ENCODE measurements at places on chromosomes 16 and 17.

GRCh38 chr16:12097523-12098428 lies 121.2 kb downstream of the SNX29 start:
- DNase-seq, result no peak

DNA sequence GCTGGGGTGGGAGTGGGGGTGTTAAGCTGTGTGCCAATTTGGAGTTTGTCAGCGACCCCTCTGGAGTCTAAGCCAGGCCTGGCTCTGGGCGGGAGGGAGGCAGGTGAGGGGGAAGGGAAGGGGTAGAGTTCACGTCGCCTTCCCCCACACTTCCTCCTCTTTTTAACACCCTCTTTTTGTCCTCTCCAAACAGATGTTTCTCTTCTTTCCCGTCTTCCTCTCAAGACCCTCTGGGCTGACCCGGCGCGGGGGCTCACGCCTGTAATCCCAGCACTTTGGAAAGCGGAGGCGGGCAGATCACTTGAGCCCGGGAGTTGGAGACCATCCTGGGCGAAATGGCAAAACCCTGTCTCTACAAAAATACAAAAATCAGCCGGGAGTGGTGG lies 3.3 kb downstream of the HOXB1 start:
- no peak for DNase-seq

DNA sequence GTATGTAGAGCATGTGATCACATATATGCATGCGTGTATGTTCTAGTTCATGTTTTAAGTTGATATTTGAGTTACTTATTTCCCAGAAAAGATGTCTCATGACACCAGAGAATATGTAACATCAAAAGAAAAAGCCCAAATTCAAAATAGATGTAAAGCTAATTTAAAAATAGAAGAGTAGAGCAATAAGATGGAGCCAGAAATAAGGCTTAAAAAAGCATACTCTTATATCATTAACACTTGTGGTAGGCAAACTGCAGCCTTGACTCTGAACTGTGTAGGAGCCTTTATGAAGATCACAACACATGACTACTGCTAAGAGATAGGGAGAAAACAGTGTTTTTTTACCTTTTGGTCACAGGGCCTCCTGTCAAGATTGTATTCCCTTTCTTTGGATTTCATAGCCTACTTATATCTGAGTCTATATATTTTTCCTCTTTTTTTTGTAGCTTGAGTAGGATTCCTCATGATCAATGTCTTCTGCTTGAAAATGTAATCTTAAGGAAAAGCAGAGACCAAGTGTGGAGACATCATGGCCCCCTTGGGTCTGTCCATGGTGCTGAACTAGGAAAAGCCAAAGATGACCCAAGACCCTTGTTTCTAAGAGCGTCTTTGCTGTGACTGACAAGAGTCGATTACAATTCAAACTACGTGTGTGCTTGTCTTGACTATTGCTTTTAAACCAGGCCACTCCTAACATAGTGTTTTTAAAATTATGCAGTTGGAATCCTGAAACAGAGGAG lies 390.4 kb downstream of the SHISA9 start:
- DNase-seq, result no peak

GRCh38 chr16:15958703-15959348 lies 9.4 kb downstream of the ABCC1 start:
- DNase-seq, result no peak

GRCh38 chr17:16920628-16921020 lies 51.3 kb downstream of the TNFRSF13B start:
- DNase-seq, result no peak

DNA sequence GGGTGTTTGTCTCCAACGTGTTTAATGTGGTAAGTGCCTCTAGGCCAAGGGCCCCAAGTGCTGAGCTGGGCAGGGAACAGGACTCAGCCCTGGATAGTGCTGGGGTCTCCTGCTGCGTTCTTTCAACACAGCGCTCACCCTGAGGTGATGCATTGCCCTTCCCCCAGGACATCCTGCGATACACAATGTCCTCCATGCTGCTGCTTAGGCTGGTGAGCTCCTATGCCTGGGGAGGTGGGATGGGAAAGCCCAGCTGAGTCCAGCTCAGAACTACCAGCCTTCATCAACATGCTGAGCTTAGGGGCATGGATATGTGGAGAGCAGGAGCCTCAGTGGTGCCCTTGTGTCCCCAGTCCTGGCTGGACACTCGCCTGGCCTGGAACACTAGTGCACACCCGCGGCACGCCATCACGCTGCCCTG lies 563 bp downstream of the ZACN start:
- DNase-seq, result no peak

GRCh38 chr17:44071198-44071520 lies 624 bp downstream of the G6PC3 start:
- DNase-seq, result no peak

GRCh38 chr16:2708955-2709587 lies 11.0 kb downstream of the PRSS27 start:
- no peak for DNase-seq

GRCh38 chr17:43006639-43007551 lies at the start of gene IFI35:
Gene IFI35, plus strand, starts transcription at chr17:43006784. Its CDS starts 164 bp downstream, at chr17:43006948.
- DNase-seq, result peak; percentile 52

GRCh38 chr16:11319529-11320146 lies 25.6 kb upstream of the RMI2 start:
- no peak for DNase-seq

- DNase-seq, result no peak
These were observed 28.7 kb downstream of the SLC13A5 start for GRCh38 chr17:6684460-6684783.

Measured in SW 1271 (cell line).